ENCODE measurements at places on chromosomes 11 and 22.

GRCh38 chr11:76685831-76686230 lies 15.3 kb upstream of the LRRC32 start:
- no peak for DNase-seq

DNA sequence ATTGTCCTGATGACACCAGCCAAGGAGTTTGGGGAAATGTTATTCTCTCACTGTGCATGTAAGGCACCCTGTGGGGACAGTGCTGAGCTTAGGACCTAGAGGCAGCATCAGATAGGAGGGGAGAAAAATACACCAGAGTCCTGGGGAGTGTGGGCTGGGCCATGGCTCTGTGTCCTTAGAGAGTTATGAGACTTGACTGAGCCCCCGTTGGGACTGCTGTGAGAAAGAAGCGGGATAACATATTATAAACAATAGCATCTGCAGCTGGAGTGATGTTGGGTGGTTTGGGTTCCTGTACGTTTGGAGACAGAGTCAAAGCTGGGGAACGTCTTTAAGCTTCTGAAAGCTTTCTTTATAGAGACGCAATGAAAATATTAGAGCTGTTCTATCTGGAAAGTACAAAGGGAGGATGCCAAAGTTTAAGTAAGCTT lies 90.9 kb upstream of the CRTAM start:
- DNase-seq, result no peak

- DNase-seq, result no peak
Measured at GRCh38 chr11:18540207-18541009, 13.7 kb upstream of the TSG101 start.

DNA sequence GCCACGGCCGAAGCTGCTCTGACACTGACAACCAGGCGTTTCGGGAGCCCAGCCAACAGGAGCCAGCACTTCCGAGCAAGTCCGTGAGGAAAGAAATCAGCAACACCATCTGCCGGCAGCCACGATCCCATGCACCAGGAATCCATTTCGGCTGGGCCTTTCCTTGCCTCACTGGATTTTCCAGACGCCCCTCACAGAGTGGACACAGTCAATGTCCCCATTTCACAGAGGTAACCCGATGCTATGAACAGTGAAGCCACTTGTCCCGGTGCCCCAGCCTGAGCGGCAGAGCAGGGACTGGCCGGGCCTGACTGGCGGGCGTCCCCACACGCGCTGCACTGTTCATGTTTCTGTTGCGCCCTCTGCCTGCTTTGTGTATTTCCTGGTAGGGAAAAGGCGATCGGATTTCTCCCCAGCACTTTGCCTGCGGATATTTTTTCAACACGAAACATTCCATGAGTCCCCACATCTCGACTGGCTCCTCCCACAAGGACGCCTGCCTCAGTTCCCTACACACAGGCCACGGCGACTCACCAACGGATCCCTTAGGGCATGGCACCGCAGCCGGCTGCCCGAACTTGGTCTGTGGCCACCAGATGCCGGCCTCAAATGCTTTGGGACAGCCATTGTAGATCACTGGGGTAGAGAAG lies 55.3 kb downstream of the TRMU start:
- DNase-seq, result no peak

GRCh38 chr22:36075230-36075629 lies 46.6 kb upstream of the RBFOX2 start:
- DNase-seq, result no peak

- DNase-seq, result no peak
Measured at GRCh38 chr11:44834846-44835245, 108.1 kb downstream of the TSPAN18 start.

DNA sequence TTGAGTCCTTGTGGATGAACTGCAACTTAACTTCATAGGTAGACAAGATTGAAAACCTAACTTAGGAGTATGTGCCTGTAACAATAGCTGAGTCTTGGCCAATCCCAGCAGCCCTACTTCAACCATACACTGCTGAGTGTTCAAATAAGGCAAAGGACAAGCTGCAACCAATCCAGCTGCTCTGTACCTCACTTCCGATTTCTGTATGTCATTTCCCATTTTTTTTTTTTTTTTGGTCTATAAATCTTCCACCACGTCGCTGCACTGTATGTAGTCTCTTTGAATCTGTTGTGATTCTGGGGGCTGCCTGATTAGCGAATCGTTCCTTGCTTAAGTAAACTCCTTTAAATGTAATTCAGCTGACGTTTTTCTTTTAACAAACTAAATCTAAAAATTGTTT lies 35.4 kb upstream of the FLI1 start:
- DNase-seq, result no peak

GRCh38 chr22:26825960-26826935 lies 168.9 kb downstream of the MIAT start:
- DNase-seq, result no peak

- no peak for DNase-seq
Measured at GRCh38 chr11:9222654-9223053, 42.5 kb downstream of the DENND5A start.

DNA sequence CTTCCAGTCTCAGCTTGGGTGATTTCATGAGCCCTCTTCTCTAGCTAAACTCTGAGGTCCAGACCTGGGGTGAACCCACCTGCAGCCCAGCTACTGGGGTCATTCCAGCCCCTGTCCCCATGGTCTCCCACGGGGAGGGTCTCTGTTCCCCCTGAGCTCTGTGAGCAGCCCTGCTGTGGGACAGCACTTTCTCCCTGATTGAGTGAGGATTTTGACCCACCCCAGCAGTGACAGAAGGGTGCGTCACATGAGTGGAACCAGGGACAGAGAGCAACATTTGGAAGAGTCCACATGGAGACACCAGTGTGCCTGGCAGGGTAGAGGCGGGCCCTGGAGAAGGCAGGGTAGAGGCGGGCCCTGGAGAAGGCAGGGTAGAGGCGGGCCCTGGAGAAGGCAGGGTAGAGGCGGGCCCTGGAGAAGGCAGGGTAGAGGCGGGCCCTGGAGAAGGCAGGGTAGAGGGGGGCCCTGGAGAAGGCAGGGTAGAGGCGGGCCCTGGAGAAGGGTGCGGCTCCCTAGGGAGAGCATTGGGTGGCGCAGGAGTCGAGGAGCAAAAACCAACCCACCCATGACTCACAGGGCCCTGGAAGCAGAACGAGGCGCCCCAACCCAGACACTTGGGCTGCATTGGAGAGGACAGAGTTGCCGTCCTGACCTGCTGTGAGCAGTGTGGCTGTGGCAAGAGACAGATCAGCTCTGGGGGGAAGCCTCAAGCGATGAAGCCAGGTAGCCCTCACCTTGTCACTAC lies 227.7 kb upstream of the B3GAT1 start:
- no peak for DNase-seq

DNA sequence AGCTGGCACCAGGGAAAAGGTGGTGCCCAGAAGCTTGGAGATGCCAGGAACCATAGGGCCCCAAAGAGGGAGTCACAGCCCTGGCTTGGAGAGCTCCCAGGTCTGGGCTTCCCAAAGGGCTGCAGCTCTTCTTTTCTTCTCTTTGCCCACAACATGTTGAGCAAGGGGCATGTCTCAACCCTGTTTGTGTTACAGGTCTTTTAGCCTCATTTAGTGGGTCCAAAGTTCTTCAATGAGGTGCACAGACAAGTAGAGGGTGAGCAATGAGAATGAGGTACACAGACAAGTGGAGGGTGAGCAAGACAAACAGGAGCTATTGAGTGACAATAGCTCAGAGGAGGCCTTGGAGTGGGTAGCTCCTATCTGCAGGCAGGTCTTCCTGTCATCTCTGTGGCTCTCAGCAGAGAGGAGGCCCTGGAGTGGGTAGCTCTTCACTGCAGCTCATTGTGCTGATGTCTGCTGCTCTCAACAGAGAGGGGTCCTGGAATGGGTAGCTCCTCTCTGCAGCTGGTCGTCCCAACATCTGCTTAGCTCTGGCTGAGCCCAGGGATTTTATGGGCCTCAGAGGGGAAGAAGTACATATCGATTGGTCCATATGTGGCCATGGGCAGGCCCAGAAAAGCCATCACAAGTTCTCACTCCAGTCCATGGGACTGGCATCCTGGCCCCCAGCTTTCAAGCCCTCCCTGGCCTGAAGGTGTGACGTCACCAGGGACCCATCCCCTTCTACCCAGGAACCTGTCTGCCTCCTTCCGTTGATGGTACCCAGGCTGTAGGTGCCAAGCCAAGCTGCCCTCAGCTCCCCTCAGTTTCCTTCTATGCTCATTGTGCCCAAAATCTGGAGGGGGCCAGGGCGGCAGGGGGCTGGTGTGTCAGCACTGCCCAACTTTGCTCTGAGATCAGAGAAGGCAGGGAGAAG lies 34.9 kb downstream of the WBP2NL start:
- no peak for DNase-seq

DNA sequence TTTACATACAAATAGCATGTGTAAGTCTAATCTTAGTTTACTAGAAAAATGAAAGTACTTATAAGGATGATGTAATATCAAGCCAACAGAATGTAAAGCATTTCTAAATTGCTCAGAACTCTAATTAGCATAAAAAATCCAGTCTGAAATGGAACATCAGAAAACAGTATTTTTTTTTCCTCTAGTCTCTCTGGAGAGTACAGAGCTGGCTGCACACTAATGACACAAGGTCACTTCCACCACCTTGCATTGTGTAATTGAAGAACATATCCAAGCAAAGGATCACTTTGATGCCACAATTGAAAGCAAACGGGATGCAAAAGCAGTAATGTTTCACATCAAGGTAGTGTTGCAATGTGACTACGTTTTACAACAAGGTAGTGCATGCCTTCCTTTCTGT lies 548.0 kb upstream of the LUZP2 start:
- DNase-seq, result no peak

- DNase-seq, result no peak
Measured at GRCh38 chr11:108973402-108974162, 308.7 kb downstream of the DDX10 start.

GRCh38 chr22:35835998-35836691 lies 118.5 kb downstream of the APOL5 start:
- DNase-seq, result no peak

- no peak for DNase-seq
Measured at GRCh38 chr22:44003405-44004103, 20.5 kb upstream of the PARVB start.

DNA sequence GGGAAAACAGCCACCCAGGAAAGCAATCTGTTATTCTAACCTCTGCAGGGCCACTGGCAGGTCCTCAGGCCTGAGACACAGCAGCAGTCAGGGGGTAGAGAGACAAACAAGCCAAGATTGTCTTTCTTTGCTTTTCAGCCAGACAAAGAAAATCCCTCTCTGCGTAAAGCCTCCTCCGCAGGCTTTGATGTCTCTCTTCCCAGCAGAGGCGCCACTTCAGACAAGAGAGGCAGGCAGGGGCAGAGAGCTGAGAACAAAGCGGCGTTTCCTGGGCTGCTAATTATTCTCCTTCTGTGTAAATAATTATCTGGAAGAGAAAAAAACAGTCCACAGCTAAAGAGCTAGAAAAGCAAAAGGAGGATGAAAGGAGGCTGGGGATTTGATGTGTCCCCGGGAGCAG lies 102.7 kb upstream of the SEZ6L start:
- DNase-seq, result no peak

GRCh38 chr22:45503050-45503815 lies 550 bp downstream of the FBLN1 start:
- no peak for DNase-seq

- no peak for DNase-seq
Measured at GRCh38 chr11:99316776-99317520, 296.2 kb downstream of the CNTN5 start.

- no peak for DNase-seq
Measured at GRCh38 chr22:36644333-36644757, 59.2 kb downstream of the CACNG2 start.

All from stimulated activated CD8-positive, alpha-beta memory T cell treated with anti-CD3 and anti-CD28 coated beads, Interleukin-7, amount 100 ng/mL, for 48 hours (primary cell).